AG09309 (cell line): ENCODE measurements at places on chromosomes 2 and 18.
A peak's percentile ranks its signal among the peaks of the same experiment; 100 is the strongest.

DNA sequence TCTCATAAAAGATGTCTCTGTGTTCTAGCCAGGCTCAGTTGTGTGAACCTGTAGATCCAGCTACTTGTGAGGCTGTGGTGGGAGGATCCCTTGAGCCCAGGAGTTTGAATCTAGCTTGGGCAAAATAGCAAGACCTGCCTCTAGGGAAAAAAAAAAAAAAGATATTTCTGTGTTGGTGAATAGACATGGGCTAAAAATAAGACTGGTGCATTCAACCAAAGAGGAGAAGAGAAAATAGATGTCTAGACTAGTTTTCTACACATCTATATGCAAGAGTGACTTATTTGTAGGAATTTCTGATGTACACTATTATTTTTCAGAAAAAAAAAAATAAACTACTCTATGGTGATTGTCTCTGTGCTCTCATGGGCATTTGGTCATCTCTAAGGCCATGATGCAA is 555.1 kb downstream of the BCL11A start:
- DNase-seq = no peak

DNA sequence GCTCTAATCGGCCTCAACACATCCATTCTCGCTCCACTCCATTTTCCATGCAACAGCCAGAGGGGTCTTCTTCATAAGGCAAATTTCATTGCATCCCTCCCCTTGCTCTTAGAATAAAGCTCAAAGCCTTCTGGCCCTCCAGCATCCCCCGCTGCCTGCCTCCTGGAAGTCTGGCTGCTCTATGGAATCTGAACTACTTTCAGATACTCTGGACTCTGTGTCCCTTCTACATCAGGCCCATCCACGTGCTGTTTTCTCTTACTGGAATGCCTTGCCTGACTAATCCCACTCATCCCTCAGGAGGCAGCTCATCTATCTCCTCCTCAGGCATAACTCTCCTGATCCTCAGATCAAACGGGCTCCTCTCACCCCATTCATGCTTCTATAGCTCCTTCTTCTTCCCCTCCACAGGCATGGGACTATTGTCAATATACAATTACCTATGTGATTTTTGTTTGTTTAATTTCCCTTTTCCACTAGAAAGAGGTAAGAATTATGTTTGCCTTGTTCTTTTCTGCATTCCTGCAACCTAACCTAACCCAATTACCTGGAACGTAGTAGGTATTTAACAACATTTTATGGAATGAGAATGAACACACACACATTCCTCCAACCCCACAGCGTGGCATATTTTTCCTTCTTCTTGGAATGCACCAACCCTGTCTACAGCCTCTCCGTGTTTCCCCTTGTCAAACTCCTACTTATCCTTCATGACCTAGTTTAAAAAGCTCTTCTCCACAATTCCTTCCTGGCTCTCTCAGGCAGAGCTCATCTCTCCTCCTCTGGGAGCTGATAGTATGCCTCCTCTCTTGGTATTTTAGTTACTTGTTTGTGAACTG is 49.5 kb downstream of the LBH start:
- no peak for DNase-seq

DNA sequence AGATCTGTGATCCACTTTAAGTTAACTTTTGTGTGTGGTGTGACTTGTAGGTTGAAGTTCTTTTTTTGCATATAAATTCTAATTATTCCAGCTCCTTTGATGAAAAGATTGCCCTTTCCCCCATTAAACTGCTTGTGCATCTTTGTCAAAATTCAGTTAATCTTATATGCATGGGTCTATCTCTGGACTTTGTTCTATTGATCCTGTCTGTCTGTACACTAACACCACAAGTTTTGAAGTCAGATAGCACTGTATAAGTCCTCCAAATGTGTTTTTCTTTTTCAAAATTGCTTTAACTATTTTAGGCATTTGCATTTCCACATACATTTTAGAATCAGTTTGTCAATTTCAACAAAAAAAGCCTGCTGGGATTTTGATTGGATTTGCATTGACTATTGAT is 137.6 kb downstream of the BCL11A start:
- no peak for DNase-seq

DNA sequence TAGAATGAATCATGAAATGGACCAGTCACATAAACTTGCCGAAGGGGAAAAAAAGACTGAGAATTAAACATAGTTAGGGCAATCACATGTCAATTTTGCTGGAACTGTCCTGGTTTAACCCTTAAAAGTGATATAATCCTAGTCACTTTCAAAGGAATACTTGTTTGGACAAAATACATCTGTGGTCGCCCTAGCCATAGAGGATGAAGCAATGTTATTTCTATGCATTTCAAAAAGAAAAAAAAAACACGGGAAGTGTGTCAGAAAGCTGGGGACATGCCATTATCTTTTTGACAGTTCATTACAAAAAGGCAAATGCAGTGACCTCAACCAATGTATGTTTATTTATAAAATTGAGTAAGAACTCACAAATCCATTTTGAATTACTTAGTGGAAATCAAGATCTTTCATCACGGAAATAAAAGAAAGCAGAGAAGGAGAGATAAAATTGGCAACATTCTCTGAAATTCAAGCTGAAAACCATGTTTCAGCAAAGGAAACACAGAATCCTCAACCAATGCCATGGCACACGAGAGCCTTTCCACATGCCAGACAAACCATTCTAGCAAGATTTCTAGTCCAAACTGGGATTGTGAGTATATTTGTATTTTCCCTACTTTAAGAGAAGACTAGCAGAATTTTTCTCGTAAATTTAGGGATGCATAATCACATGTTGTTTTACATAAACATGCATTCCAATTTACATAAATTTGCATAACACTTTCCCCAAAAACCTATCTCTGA is 854.3 kb upstream of the ACVR2A start:
- DNase-seq = no peak

- no peak for DNase-seq
Measured at GRCh38 chr2:48829036-48829435, 73.5 kb upstream of the LHCGR start.

GRCh38 chr2:88117973-88118372 is 9.9 kb downstream of the FABP1 start:
- no peak for DNase-seq

GRCh38 chr2:118417406-118418120 is 329.3 kb downstream of the INSIG2 start:
- DNase-seq = peak; percentile 44

GRCh38 chr2:68951899-68952298 is 794 bp downstream of the GKN2 start:
- no peak for DNase-seq

DNA sequence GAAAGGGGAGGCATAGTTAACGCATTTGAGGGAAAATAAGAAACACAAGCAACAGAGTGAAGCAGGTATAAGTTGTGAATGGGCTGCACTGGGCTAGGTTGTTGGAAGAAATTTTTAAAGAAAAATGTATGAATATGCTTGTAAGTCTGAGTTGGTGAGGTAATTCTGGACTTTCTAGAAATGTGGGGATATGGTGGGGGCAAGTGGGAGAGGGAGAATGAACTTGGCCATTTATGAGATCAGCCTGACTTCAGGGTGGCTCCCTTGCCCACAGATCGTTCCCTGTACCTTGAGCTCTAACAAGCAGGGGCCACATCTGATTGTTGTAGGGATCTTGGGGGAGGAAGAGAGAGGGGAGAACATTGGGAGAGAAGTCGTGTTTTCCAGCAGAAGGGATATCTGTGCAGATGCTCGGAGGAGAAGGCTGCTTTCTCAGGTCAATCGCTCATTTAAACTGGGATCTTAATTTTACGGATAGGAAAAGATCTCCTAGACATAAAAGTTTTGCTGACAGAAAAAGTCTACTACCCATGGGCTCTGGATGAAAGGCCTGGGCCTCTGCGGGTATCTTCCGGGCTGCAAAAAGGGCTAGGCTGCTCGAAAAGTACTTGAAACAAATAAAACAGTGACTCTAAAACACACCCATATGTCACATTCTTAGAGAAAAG is 42.5 kb upstream of the FZD5 start:
- DNase-seq = no peak

- peak; percentile 1 for DNase-seq
Measured at GRCh38 chr2:192500550-192501200, 305.9 kb upstream of the TMEFF2 start.

GRCh38 chr2:156001851-156002250 is 330.7 kb downstream of the NR4A2 start:
- DNase-seq = no peak

GRCh38 chr2:228017784-228018183 is 146.4 kb downstream of the DAW1 start:
- no peak for DNase-seq

DNA sequence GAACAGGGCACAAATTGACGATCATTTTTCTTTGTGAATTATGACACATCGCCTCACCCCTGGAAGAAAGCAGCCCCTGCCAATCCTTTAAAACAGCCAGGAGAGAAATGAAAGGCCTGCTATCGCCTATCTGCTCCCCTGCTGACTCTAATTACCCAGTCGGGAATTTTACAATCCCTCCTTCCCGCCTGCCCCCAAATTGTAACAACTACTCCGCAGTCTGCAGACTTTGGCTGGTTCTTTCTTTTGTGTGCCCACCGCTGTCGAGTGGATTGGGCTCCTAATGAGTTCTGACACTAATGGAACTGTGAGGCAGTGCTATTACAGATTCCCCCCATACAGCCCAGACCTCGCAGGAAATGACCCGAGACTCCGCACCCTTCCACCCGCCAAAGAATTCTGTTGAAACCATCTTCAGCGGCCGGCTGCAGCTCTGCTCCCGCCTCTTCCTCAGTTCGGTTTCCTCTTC is 281.2 kb upstream of the PARD3B start:
- no peak for DNase-seq

DNA sequence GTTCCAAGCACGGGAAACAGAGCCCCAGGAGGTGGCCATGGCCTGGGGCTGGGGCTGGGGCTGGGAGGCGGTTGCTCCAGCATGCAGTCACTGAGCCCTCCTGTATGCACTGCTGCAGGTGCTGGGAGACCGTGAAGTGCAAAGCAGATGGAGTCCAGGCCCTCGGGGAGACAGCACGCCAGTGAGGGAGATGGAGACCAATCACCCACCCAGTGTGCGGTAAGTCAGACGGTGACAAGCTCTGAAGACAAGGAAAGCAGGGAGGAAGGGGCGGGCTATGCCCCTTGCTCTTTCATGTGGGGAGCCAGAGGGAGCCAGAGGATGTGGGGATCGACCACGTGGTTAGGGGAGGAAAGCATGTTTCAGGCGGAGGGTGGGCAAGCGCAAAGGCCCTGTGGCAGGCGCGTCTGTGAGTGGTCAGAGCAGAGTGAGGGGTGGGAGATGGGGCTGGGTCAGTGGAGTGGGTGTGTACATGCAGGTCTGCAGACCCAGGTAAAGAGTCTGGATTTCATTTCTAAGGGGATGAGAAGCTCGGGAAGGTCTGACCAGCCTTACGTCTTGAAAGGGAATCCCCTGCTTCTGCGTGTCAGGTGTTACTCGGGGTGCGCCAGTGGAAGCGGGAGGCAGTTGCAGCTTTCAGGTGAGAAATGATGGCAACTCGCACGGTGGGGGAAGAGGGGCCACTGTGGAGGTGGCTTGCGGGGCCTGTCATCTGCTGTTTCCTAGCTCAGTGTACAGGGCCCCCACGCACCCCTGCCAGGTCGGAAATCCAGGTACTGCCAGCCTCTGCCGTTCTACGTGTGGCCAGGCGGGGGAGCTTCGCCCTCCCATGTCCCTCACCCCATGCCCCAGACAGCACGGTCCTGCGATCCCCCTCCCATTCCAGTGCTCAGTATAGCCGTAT is 19.4 kb downstream of the RRM2 start:
- DNase-seq = no peak

- no peak for DNase-seq
Measured at GRCh38 chr18:36265015-36265414, 32.5 kb upstream of the FHOD3 start.

GRCh38 chr2:238582159-238582558 is 155.4 kb downstream of the ASB1 start:
- DNase-seq = peak; percentile 63

GRCh38 chr2:38073211-38074057 is 2.5 kb downstream of the CYP1B1 start:
- no peak for DNase-seq

DNA sequence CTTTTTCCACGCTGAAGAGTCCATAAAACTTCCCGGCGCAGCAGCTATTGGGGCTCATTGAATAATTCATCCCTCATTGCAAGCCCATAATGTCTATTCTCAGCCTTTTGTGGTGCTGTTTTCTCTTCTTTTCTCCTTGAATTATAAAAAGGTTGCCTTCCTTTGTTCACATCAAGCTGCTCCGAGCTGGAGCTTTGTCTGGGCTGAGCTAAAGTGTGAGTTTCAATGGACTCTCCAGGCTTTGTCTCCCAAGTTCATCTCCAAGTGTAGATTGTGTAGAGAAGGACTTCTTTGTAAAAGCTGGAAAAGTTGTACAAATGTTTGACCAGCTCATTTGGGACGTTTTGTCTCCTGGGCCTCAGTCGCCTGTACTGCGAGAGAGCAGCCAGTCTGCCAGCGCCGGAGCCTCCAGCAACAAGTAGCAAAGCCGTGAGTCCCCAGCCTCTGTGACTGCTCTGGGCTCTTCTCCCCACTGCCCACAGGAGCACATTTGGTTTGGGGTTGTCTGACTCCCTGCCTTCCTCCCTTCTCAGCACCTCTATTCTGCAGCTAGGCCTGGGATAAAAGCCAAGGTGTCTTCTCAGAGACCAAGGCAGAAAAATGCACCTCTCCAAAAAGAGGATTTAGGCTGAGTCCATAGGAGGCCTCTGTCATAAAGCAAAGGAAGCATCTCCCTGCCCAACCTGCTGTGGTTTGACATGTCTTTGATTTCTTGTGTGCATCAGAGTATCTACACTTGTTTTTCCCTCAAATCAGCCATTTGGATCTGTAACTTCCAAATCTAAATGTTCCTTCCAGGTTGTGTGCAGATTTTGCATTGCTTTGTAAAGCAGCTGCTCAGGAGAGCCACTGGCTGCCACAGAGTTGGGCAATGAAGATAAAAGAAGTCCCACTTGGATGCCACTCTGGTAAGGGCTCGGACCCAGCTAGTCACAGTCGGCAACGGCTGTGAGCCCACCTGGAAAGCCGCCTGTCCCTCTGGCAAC is 6.4 kb downstream of the PAX3 start:
- DNase-seq = no peak

DNA sequence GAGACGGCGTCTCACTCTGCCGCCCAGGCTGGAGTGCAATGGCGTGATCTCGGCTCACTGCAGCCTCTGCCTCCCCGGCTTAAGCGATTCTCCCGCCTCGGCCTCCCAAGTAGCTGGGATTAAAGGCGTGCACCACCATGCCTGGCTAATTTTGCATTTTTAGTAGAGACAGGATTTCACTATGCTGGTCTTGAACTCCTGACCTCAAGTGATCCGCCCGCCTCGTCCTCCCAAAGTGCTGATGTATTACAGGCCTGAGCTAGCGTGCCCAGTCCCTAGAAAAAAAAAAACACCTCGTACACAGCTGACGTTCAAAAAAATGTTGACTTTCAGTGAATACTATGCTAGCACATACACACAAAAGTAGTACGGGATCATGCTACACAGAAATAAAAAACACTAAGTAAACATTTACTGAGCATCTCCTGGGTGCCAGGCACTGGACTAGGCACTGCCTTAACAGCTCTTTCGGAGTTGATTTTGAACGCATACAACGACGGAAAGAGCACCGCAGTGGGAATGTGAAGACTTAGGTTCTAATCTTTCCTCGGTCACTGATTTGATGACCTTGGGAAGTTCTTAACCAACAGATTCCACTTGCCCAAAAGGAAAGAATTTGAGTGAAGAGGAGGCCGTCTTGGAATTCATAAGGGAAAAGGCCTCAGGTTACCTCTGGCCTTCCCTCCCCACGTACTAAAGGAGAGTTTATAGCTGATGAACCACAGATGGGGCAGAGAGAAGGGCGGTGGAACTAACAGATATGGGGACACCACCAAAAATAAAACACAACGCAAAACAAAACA is 1.1 kb downstream of the DNAJC27 start:
- DNase-seq = no peak
